ENCODE measurements at places on chromosomes 16 and 17.
A peak's percentile ranks its signal among the peaks of the same experiment; 100 is the strongest.

DNA sequence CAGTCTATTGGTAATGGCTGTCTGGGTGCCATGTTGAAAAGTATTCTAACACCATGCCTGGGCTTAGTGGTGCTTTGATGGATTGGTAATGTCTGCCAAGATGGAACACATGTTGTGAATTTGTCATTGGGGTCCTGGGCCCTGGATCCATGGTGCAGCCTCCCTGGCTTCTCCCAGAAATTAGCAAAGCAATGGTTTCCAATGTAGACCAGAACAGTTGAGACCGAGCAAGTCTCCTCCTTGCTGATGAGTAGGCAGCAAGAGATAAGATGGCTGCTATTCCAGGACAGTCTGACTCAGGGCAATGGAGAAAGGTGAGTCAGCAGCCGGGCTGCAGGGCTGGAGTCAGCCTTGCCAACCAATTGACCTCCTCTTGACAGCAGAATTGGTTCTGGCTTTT is 30.8 kb downstream of the GPR139 start:
- no peak for DNase-seq

DNA sequence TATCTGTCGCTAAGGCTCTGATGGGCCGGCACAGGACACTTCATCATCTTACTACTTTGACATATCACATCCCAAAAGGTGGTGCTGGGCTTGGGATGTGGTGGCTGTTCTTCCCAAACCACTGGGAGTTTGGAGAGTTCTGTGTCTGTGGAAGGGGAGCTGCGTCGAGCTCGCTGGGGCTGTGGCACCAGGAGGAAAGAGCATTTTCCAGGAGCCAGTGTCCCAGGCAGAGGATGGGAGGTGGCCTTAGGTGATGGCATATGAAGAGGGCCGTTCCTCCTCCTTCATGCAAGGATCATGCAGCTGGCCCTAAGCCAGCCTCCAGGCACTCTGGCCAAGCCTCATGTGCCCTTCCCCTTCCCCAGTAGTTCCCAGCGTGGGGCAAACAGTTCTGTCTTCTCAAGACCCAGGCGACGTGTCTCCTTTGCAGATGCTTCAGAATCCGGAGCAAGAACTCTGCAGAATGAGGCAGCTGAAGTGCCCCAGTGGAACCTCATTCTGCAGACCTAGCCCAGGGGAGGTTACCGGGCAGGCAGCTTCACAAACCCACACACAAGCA is 89.4 kb upstream of the TNRC6C start:
- DNase-seq: no peak

GRCh38 chr17:56659622-56660021 is 66.1 kb downstream of the NOG start:
- no peak for DNase-seq

DNA sequence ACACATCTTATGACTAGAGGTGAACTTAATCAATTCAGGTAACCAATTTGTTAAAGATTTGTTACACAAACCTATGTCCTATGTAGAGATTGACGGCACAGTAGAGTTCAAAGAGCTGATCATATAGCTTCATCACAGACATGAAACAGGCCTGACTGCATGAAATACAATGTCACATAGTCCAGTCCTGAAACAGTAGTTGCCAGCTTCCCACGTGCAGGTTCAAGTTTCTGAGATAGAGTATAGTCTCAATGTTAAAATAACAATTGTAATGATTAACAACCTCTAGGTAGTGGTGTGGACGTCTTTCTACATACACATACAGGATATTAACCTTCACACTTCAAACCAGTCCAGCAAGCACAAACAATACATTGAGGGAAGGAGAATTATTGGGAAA is 640.7 kb upstream of the SOX9 start:
- DNase-seq: peak; percentile 8

GRCh38 chr17:3972931-3973330 is 8.7 kb upstream of the ATP2A3 start:
- no peak for DNase-seq

- DNase-seq: peak; percentile 63
Observed at GRCh38 chr17:67999291-67999911, 3.1 kb upstream of the C17orf58 start.

GRCh38 chr17:1590029-1590746 is 27.6 kb upstream of the PITPNA start:
- peak; percentile 85 for DNase-seq

GRCh38 chr16:16933861-16934260 is 536.9 kb downstream of the XYLT1 start:
- no peak for DNase-seq

- DNase-seq: no peak
Observed at GRCh38 chr17:75498726-75499213, 16.6 kb downstream of the CASKIN2 start.

DNA sequence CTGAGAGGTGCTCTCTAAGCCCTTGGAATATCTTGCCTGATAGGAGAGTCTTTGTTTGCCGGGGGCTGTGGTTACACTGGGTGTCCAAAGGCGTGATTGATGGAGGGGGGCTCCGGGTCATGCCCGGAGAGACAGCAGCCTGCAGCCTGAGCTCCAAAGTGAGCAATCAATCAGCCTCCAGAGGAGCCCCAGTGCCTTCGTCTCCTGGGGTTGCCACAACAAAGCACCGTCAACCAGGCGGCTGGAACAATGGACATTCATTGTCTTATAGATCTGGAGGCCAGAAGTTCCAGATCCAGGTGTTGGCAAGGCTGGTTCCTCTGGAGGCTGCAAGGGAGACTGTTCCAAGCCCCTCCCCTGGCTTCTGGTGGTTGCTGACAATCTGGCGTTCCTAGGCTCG is 24.0 kb upstream of the GINS2 start:
- DNase-seq: no peak

- no peak for DNase-seq
Observed at GRCh38 chr16:12513076-12513790, 290.5 kb downstream of the CPPED1 start.

DNA sequence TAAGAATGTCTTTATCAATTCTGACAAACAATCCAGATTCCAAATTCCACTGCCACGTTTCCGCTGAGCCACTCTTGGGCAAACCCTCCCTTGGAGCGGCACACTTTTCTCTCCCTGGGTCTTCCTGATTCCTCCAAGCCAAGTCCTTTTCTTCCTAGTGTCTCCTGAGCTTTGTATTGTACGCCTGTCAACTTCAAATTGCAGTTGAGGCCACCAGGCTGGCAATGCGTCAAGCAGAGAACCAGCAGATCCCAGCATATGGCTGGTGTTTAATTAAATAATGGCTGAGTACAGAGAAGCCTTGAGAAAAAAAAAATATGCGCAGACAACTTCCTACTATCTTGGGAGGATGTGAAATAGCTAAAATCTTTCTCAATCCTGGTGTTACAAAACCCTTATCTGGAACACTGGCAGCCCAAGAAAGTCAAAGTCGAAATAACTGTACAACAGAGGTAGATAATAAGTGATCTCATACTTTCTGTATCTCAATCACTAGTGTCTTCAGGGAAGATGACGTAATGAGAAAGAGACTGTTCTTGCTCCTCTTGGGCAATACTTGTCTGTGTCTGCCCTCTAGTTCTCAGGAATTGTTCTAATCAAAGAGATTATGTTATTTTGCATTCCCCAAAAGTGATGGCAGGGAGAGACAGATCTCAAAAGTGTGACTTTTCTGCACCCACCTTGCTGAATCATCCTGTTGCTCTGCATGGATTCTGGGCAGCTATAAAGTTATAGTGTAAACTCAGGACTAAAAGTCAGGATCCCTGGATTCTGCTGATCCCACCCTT is 15.0 kb downstream of the SMIM36 start:
- peak; percentile 83 for DNase-seq

GRCh38 chr17:56851008-56851407 is 17.1 kb downstream of the DGKE start:
- no peak for DNase-seq

GRCh38 chr17:61318684-61319098 is 81.0 kb upstream of the TBX2 start:
- DNase-seq: no peak

DNA sequence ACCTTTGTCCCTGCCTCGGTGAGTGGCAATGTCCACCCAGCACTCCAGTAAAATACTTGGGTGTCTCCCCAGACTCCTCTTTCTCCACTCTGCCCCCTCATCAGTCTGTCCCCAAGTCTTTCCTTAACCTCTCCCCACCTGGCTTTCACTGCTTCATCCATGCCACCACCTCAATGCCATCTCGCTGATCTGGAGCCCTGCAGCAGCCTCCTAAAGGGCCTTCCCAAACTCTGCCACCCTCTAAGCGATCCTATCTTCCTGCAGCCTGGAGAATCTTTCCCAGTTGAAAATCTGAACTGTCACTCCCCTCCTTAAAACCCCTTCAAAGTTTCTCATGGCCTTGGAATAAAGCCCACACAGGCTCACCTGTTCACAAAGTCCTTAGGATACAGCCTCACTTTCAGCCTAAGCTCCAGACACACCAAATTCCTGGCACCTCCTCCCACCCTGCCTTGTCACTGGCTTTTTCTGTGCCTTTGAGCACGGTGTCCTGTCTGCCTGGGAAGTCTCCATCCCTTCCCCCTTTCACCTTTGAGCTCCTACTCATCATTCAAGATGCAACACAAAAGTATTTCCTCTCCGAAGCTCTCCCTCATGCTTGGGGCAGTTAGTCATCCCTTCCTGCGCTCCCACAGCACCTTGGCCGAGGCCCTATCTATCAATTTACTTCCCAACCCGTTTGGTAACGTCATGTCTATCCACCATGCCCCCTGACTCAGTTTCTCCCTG is 2.8 kb downstream of the WNK4 start:
- DNase-seq: peak; percentile 77

DNA sequence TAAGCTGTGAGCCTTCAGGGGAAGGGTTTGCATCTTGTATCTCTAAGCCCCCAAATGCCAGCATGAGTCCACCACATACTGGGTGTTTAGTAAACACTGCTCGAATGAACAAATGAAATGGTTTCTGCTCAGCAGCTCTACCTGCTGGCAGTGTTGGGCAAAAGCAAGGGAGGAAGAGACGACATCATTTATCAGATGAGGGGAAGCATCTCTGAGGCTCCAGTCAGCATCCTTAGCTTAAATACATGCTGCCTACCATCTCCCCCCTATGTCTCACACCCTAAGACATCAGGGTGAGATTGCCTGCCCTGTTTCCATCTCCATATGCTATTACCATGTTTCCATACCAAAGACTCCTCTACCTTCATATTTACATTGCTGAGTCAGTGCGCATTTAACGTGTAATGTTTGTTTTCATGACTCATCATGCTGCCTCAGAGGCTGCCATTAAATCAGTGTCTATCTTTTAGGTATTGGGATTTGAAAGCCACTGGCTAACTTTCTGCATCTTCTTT is 379.8 kb downstream of the UTP18 start:
- DNase-seq: no peak

GRCh38 chr17:6476076-6476809 is 32.0 kb downstream of the PIMREG start:
- no peak for DNase-seq

Data from renal cortical epithelial cell (primary cell).